Activated naive CD4-positive, alpha-beta T cell treated with anti-CD3 and anti-CD28 coated beads, Interleukin-2, amount 50 U/mL, for 72 hours (primary cell): ENCODE measurements at places on chromosomes 6 and 20. TPM values are rescaled to one million over a fixed set of nuclear protein-coding genes. Genes with fewer than 3 reads are reported as not detected.

- DNase-seq, result no peak
Measured at GRCh38 chr6:159838020-159838744, 38.1 kb downstream of the PNLDC1 start.

The MRPS26 gene
- total RNA-seq, result 60.0 TPM

- no peak for DNase-seq
Measured at GRCh38 chr6:133326584-133326983, 85.4 kb downstream of the EYA4 start.

GRCh38 chr6:110859335-110859792, 15.2 kb upstream of the AMD1 start:
- DNase-seq, result no peak

GRCh38 chr6:50585441-50586330, 127.6 kb upstream of the TFAP2D start:
- no peak for DNase-seq
